ENCODE measurements at places on chromosomes 1 and 21.

DNA sequence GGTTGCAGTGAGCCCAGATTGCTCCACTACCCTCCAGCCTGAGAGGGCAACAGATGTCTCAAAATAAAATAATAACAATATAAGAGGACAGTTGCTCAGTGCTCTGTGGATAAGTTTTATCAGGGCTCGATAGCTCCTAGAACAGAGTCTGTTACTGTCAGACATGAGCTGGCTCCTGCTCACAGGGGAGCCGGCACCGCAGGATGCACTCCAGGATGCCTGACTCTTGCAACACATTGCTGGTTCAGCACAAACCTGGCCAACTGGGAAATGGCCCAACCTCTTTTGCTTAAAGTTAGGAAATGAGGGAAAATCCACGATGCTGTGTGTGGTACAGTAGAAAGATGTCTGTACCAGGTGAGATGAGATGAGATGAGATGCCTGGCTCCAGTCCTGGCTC lies 5.8 kb upstream of the CTSE start:
- no peak for DNase-seq

GRCh38 chr1:177966199-177966598 lies 3.7 kb downstream of the SEC16B start:
- no peak for DNase-seq

DNA sequence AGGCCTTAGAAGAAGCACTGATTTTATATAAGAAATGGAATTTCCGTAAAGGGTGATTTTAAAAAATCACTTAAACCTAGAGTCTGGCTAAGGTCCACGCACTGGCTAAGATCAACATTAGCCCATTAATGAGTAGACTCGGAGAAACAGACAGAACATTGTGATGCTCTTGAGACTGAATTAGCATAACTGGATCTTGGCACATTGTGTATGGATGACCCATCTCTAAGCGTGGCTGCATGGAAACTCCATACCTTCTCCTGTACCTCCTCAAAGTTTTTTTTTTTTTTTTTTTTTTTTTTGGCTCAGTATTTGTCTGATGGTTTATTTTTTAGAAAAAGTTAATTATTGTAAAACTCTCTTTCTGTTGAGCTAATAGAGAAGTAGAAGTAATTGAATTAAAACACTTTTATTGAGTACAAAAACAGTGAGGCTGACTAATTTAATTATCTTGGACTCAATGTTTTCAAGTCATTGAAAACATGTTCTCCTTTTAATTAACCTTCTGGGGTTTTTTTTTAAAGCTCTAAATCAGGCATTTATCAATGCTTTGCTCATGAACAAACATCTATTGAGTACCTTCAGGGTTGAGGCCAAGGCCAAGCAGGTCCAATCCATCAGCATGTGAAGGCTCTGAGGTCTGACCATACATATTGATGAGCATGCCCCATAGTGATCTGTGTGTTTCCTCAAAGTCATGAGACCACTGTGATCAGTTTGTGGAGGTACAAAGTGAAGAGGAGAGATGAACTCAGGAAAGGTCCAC lies 74.0 kb downstream of the TLR5 start:
- DNase-seq: no peak

- DNase-seq: no peak
These were observed 27.4 kb downstream of the AKNAD1 start for GRCh38 chr1:108829498-108829916.

DNA sequence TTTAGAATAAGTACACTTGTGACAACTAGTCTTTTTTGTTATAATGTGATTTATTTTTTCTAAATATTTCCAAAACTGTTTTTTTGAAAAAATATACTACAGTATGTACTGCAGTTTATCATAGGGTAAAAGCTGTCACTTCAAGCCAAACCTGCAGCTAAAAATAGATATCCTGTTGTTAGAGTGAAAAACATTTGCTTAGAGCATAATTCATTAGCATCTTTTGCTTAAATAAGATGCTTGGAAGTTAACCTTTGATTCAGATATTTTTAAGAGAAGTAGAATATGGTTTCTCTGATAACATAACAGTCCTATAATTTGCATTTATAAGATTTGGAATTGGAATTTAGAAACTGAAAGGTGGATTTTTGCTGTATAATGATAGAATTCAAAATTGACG lies 21.5 kb downstream of the PRKACB start:
- DNase-seq: no peak

DNA sequence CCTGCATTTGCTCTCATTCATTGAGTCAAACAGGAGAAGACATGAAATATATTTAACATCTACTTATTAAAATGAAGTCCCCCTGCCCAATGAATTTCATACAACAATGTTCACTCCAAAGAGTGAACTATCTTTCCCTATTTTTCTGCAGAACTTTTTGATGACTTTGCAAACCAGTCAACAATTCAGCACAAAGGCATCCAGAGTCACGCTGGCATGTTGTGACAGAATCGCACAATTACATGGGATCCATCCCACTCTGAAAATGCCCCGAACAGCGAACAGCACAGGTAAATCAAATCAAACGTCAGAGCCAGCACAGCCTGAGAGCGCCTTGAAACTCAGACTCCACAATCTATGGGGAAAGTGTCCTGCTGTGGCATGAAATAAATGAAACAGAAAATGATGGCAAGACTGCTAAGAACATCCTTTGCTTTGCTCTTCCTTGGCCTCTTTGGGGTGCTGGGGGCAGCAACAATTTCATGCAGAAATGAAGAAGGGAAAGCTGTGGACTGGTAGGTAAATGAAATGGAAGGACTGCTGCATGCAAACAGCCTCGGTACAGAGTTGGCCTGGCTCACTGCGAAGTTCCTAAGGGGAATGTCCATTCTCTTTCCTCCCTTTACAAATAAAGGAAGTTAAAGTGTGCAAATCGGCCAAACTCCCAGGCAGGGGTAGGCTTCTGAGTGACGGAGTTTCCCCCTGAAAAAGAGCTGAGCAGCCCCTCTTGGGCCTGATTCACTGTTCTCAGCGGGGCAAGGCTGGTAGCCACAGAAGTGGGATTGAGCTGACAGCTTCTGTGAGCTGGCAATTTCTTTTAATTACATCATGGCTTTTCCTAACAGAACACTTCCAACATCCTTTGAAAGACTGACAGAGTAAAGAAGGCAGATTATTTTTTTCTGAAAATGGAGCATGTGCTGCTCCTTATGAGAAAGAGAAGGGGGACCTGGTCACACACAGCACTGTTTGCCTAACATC lies at the start of gene DNASE2B:
TSS of gene DNASE2B (plus strand) at position 310 of the 981 bp plus-strand sequence. CDS start at position 391, 81 bp downstream.
- no peak for DNase-seq

DNA sequence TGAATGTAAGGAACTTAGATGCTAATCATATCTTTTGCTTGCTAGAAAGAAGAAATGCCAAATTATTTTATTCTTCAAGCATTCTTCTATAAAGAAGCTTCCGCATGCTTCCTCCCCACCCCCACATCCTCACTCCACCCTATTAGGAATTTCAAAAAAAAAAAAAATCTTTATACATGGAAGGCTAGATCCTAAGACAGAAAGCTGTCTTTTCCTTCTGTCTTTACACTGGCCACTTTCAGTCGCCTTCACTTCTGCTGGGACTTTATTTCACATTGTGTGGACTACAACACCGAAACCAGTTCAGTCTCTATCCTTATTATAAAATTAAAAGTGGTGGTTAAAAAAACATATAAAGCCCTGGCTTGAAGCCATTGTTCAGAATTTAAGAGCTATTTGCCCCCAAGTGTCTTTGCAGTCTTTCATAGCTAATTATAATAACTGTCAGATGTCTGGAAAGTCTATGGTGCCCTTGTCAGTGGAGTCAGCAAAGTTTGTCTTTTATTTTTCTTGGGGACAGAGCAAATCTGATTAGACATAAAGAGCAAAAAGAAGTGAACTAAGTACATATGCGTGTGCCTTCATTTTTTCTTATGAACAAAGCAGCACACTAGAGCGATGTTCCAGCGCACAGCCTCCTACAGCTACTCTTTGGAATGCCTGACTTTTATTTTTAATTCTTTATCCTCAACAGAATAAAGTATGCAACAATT lies 297.7 kb downstream of the PTPRC start:
- DNase-seq: no peak

- no peak for DNase-seq
These were observed 80.1 kb downstream of the CAPZB start for GRCh38 chr1:19405195-19405760.

DNA sequence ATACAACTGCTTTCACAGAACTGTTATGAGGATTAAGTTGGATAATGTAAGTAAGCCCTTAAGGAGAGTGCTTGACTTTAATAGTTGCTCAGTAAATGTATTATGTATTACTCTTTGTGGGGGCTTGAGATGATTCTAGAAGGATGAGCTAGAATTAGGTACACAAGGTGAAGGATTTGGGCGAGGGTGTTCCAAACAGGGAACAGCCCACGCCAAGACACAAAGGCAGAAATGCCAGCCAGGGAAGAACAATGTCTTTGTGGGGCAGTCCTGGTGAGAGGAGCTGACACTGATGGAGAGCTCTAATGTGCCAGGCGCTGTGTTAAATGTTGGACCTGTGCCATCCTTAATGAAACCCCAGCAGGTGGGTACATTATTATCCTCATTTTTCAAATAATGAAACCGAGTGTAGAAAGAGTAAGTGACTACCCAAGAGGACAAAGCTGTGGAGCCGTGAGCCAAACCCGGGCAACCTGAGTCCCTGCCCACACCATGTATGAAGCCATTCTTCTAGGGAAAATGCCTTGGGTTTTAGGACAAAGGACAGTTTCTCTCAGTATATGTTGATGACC lies 362.4 kb downstream of the HHAT start:
- DNase-seq: no peak

DNA sequence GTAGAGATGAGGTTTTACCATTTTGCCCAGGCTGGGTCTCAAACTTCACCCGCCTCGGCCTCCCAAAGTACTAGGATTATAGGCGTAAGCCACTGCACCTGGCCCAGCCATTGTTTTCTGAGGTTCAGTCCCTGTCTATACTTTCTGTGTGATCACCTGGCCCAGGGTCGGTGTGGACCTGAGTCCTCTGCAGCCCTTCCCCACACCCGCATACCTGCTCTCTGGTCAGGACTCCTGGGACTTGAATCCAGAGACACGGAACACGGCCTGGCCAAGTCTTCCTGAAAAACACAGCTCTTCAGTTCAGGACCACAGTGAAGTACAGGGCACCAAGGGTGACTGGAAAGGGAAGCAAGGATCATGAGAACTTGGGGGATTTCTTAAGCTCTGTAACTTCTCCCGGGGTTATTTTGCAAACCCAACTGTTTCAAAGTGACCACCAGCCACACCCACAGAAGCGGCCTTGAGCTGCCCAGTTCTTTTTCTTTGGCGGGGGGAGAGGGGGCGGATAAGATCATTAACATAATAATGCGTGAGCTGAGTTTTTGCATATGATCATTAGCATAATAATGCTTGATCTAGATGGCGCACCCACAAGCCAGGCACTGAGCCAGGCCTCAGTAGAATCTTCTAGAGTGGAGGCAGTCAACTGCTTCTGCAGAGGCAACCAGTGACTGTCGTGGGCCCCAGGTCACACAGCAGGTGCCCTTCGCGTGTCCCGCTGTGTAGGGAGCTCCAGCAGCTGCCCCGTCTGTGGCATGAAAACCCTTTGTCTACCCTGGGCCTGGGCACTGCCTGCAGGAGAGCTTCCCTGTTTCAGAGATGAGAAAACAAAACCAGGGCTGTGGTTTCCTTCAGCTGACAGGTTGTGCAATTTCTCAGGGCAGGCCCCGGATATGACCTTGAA lies 1.7 kb upstream of the NADK start:
- no peak for DNase-seq

Data from stimulated activated CD4-positive, alpha-beta T cell treated with anti-CD3 and anti-CD28 coated beads, Interleukin-1b, Interleukin-23, amount 100 ng/mL, for 4 hours (primary cell).